Mesangial cell (primary cell): ENCODE measurements at places on chromosomes 7 and 10. TPM values are rescaled to one million over a fixed set of nuclear protein-coding genes. Genes with fewer than 3 reads are reported as not detected.

GSTO2 gene
- total RNA-seq: 3.7 and 5.3 TPM in 2 replicates

SUGCT gene
- 5.7 and 7.2 TPM in 2 replicates for total RNA-seq

ANKRD30A gene
- not detected in 2 replicates for total RNA-seq

TMEM236 gene
- not detected in 2 replicates for total RNA-seq

SORCS3 gene
- total RNA-seq: 1.3 and 6.8 TPM in 2 replicates

CPA2 gene
- total RNA-seq: not detected in 2 replicates

FOXP2 gene
- 0.33 and 1.1 TPM in 2 replicates for total RNA-seq

PNLIPRP2 gene
- not detected in 2 replicates for total RNA-seq

SPDYE16 gene
- total RNA-seq: not detected in 2 replicates

AGR2 gene
- 0.13 and 1.6 TPM in 2 replicates for total RNA-seq

C10orf120 gene
- not detected in 2 replicates for total RNA-seq

CALML5 gene
- not detected in 2 replicates for total RNA-seq

UCMA gene
- total RNA-seq: not detected in 2 replicates

ORC5 gene
- total RNA-seq: 8.6 and 17.3 TPM in 2 replicates

OR2A7 gene
- total RNA-seq: 1.1 and 2.2 TPM in 2 replicates

HDAC9 gene
- 10.3 and 13.6 TPM in 2 replicates for total RNA-seq

SEMA3A gene
- 17.3 and 17.5 TPM in 2 replicates for total RNA-seq

ZFYVE27 gene
- total RNA-seq: 13.7 and 21.9 TPM in 2 replicates

ZNF117 gene
- total RNA-seq: 1.3 and 1.6 TPM in 2 replicates

WIPF3 gene
- total RNA-seq: under 0.01 and 0.25 TPM in 2 replicates

KCND2 gene
- 0.38 TPM in 1 of 2 replicates, not detected in the other for total RNA-seq

NKX1-2 gene
- not detected in 2 replicates for total RNA-seq

CCDC3 gene
- 0.63 and 0.98 TPM in 2 replicates for total RNA-seq

SPDYE6 gene
- not detected in 2 replicates for total RNA-seq

RGR gene
- total RNA-seq: not detected in 2 replicates

ICA1 gene
- total RNA-seq: 3.3 and 9.9 TPM in 2 replicates

CUZD1 gene
- 0.16 and 0.51 TPM in 2 replicates for total RNA-seq

PRTFDC1 gene
- 8.2 and 16.6 TPM in 2 replicates for total RNA-seq

EMX2 gene
- 2.3 and 7.2 TPM in 2 replicates for total RNA-seq

UTF1 gene
- total RNA-seq: not detected in 2 replicates

SPAM1 gene
- not detected in 2 replicates for total RNA-seq

UPK3B gene
- total RNA-seq: 0.98 and 39.7 TPM in 2 replicates

TAS2R41 gene
- not detected in 2 replicates for total RNA-seq

OR2A5 gene
- not detected in 2 replicates for total RNA-seq

KCNIP2 gene
- under 0.01 and 0.51 TPM in 2 replicates for total RNA-seq

AKR1C8 gene
- not detected in 2 replicates for total RNA-seq

BRAT1 gene
- total RNA-seq: 54.3 and 61.1 TPM in 2 replicates

GPR37 gene
- 3.7 and 16.0 TPM in 2 replicates for total RNA-seq

CHRM2 gene
- total RNA-seq: 2.9 and 14.5 TPM in 2 replicates

PPP1R17 gene
- total RNA-seq: not detected in 2 replicates

CHN2 gene
- 0.33 and 1.0 TPM in 2 replicates for total RNA-seq

ATOH7 gene
- 0.13 and 0.16 TPM in 2 replicates for total RNA-seq

CDC14C gene
- total RNA-seq: 0.13 TPM in 1 of 2 replicates, not detected in the other

NUTM2E gene
- total RNA-seq: under 0.01 TPM in 1 of 2 replicates, not detected in the other

HOXA3 gene
- 39.4 and 86.7 TPM in 2 replicates for total RNA-seq

PNLIPRP3 gene
- not detected in 2 replicates for total RNA-seq
